ENCODE measurements at places on chromosomes 1 and 21.

GRCh38 chr1:154471304-154471703, 30.7 kb upstream of the TDRD10 start:
- DNase-seq = no peak

- DNase-seq = no peak
Measured at GRCh38 chr1:1927751-1928150, 8.7 kb upstream of the TMEM52 start.

DNA sequence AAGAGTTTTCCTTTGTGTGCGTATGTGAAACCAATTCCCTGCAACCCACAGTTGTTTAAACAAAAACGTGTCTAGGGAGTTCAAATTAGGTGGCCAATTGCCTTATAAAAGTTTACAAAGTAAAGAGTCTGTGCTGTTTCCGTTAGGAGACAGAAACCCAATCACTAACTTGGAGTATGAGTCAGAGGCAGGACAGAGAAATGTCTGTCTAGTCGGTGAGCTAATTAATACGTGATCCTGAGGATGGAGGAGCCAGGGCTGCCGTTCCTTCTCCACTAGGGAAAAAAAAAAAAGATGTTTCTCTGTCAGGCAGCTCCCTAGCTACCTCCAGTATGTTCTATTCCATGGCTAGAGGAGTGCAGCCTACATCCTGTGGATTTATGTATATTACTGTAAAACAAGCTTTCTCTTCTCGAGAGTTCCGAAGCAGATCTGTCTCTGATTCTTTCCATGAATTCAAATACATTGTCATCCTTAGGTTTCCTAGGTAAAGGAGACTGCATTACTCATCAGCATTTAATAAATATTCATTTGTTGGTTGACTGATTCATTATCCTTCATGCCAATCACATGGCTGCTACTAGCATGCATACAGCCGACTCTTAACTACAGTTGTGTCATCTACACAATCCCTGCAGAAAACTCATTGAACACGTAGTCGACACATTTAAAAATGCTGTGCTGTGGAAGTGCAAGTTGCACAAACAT, 430.6 kb downstream of the KIF26B start:
- no peak for DNase-seq

DNA sequence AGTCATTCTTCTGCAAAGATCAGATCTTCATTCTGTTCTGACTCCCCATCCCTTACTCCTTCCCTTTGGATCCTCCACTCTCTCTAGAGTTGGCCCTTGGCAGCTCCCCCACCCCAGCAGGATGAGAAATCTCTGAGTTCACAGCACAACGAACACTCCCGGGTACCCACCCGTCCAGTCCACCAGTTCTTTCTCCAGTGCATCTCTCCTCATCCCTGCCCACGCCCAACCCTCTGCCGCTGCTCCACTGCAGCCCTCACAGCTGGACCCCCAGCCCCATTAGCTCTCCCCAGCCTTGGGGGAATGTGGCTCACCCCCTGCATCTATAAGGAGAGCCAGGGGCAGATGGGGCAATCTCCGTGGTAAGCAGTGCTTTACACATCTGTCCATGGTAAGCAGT, 125.7 kb downstream of the MATN1 start:
- no peak for DNase-seq

GRCh38 chr1:100115524-100115923, 17.2 kb downstream of the SASS6 start:
- DNase-seq = no peak

DNA sequence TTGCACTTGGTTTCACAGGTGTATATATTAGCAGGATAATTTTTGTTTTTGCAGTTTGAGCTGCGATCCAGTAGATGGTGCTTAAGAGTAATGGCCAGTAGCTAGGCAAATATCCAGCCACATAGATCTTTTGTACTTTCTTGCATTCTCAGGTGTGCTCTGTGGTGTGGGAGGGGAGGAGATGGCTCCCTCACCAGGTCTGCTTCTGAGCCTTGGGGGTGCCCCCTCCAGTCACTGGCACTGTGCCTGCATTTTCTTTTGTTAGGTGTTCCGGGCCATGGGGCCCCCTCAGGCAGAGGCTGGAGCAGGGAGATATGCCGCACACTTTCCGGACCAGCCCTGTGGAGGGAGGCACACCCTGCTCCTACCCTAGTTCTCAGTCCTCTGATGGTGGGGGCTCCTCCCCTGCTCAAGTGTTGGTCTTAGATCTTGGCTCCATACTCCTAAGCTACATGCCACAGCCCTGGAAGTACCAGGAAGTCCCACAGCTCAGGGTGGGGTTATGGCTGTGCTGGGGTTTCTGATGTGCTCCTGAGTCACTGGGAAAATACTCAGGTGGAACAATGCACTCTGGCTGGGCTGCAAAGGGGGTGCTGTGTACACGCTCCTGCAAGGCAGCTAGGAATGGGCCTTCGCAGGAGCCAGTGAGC, 197.6 kb upstream of the DMRTA2 start:
- DNase-seq = no peak

DNA sequence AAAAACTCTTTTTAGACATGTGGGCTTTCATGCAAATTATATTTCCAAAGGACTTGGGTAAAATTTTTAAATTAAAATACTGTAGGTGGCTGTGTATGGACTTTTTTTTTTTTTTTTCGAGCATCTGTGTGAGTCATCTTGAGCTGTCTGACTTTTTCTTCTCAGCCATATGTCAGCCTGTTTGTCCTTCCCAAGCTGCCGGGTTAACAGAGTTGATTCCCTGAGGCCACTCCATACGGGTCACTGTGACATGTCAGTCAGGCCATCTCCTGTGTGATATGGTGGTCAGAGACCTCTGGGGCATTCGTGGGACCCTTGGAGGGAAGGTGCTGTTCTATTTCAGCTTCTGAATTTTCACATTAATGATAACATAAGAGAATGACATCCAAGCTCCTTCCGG, 148.3 kb downstream of the KCNJ6 start:
- no peak for DNase-seq

DNA sequence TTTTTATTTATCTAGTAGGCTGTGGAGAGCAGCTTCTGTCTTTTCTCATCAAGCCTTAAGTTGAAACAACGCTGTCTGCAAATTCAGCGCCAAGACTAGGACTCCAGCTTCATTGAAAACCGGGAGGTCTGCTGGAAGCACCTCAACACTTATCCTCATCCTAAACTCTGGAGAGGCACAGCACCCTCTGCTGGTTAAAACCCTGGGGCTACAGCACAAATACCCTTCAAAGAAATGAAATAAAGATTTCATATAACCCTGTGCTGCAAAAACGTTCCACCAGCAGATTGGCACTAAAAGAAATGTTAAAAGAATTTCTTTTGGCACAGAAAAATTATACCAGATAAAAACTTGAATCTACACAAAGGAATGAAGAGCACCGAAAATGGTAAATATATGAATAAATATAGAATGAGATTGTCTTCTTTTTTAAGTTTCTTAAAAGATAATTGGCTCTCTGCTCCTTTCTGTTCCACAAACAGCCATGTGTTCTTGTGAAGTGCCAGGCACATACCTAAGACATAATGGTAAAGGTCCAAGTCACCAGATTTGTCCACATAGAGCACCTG, 227.7 kb upstream of the SAMSN1 start:
- DNase-seq = peak; percentile 13

GRCh38 chr1:20361805-20362381, 71.2 kb downstream of the VWA5B1 start:
- DNase-seq = peak; percentile 8

GRCh38 chr1:157577420-157577819, 20.5 kb downstream of the FCRL4 start:
- no peak for DNase-seq

- no peak for DNase-seq
Measured at GRCh38 chr21:41228006-41228370, 60.0 kb downstream of the BACE2 start.

DNA sequence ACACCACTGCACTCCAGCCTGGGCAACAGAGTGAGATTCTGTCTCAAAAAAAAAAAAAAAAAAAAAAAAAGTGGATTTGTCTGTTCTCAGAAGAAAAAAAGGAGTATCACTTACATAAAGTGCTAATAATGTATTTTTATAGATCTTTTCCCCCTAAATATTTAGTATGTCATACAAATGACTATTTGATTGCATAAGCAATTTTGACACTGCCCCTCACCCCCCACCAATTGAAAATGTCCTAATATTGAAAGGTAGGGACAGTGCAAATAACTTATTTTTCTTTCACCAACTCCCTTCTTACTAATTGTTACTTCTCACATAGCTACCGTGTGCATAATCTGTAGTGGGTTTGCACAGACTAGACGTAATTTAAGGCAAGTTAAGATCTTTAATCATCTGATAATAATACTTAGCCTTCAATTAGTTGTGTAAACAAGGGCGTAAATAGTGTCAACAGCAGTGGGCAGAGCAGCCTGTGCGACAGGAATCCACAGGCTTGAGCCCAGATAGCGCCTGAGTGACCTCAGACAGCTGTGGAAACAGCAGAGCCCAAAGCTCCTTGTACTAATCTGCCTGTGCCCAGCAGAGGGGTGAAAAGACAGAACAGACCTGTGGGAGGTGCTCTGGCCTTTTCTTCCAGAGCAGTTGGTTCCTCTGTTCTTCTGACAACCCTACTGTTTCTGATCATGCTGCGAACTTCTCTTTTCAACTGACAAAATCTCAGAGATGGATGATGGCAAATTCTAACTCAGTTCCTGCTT, 4.5 kb upstream of the IER5 start:
- DNase-seq = no peak

DNA sequence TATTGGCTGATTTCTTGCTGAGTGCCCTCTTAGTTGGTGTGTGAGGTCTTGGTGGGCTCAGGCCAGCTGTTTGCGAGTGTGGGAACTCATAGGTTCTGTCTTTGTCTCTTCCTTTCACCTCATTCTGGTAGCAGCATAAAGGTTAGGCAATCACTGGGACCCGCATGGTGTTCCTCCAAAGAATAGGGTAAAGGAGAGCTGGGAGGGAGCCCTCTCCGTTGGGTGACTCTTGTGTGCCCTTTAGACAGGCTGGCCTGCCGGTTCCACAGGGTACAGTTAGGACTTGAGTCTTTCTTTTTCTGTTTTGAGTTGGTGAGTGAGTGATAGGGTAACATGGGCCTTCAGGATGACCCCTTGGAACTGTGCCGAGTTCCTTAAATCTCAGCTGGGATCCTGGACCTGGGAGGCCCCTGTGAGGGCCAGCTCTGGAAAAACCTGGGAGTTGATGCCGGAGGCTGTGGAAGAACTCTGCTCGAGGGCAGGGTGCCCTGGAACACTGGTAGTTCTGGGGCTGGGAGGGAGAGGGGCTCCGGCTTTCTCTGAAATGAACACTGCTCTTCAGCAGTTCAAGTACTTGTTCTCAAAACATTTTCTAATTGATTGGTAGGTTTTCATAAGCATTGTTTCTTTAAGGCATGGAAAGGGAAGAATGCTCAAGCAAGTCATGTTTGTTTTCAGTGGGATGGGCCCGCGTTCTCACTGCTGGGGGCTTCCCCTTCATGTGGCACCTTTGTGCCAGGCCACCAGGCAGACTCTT, 2.1 kb upstream of the THAP3 start:
- no peak for DNase-seq

DNA sequence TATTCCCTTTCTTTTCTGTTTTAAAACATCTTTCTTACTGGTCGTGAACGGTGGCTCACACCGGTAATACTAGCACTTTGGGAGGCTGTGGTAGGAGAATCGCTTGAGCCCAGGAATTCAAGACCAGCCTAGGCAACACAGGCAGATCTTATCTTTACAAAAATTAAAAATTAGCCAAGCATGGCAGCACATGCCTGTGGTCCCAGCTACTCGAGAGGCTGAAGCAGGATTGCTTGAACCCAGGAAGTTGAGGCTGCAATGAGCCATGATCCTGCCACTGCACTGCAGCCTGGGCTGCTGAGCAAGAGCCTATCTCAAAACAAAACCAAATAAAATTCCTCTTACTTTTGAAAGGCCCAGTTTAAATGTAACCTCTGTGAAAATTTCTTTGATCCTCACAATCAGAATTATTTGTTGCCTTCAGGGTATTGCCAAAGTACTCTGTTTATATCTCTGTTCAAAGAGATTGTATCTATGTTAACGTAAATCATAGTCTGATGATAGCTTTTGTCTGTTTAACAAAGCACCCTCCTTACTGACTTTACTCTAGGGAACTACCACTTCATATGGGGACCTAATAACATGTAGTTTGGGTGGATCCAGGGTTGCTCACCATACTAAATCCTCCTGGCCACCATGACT, 71.6 kb downstream of the RERE start:
- no peak for DNase-seq

- no peak for DNase-seq
Measured at GRCh38 chr1:844472-845026, 79.2 kb upstream of the SAMD11 start.

GRCh38 chr1:167704715-167705114, 17.1 kb upstream of the MPZL1 start:
- DNase-seq = no peak

DNA sequence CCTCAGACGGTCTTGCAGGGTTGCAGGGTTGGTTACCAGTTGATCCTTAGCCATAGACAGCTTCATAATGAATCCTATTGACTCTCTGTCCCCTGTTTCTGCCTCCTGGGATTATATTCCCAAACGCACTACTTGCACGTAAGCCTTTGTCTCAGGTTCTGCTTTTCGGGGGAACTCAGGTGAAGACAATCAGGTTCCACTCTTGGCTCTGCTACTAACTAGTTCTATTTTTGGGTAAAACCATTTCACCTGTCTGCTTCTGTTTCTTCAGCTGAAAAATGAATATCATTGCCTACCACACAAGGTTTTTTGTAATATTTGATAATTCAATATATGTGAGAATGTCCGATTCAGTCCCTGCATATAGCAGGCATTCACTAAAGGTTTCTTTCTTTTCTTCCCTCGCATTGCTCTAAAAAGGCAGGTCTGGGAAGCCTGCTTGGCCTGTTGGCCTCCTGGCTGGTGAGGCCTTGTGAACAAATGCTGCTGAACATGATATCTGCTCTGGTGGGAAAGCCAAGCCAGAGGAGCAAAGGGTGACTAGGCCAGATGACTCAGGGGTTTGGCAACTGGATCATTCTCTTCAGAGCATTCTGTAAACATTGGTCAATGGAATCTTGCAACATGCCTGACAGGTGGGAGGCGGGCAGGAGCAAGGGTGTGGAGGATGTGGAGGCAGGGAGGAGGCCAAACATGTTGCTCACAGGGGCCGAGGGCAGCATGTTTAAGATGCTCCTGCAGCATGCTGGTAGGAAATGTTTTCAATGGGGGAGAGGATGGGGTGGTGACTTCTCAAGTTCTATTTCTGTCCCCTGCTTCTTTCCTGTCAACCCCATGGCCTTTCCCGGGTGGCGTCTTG, 23.8 kb downstream of the IER5 start:
- no peak for DNase-seq

All from stimulated activated CD4-positive, alpha-beta T cell treated with anti-CD3 and anti-CD28 coated beads, Interleukin-15, amount 100 ng/mL, for 1 hour (primary cell).